ENCODE measurements at places on chromosomes 1 and 21. TPM values are rescaled to one million over a fixed set of nuclear protein-coding genes. Genes with fewer than 3 reads are reported as not detected.

- no peaks in the 10 kb centered on the region for H3K36me3 ChIP-seq
- H3K27ac ChIP-seq = no peak overlapping the region
- no peak overlapping the region for H3K4me3 ChIP-seq
- H3K27me3 ChIP-seq = no peaks in the 10 kb centered on the region
Measured at GRCh38 chr1:193592317-193592716, 405.9 kb upstream of the B3GALT2 start.

- H3K27me3 ChIP-seq = no peaks in the 10 kb centered on the region
- no peak overlapping the region for H3K27ac ChIP-seq
- H3K4me3 ChIP-seq = no peak overlapping the region
- H3K36me3 ChIP-seq = no peaks in the 10 kb centered on the region
- DNase-seq = no peak
Measured at GRCh38 chr1:109979489-109980091, 5.0 kb upstream of the AHCYL1 start.

DNA sequence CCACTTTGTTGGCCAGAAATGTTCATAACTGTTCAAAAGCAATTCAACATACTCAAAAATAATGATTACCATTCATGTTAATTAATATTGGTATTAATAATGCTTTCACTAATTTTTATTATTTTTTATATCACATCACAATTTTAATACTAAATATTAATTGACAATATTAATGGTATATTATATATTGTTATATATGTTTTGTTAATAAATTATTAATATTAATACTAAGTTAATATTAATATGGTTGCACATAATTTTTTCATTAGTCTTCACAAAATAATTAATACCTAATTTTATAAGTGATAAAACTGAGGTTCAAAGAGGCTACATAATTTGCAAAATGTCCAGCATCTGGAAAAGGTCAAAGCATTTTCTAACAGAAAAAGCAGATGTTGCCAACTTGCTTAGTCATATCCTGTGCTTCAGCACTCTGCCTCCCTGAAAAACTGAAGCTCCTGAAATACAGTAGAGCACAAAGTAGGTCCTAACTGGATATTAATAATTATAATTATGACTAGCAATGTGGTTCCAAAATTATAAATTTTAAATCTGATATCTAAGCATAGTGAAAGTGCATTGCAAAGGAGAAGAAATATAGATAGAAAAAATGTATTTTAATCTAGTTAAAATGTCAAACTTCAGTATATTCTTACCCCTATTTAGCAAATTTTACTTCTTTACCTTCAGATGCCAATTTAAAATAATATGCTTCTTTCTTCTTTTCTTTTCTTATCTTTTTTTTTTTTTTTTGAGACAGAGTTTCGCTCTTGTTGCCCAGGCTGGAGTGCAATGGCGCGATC lies 123.2 kb upstream of the TNFSF4 start:
- H3K27me3 ChIP-seq = no peaks in the 10 kb centered on the region
- no peaks in the 10 kb centered on the region for H3K4me1 ChIP-seq
- no peak overlapping the region for H3K4me3 ChIP-seq

- H3K36me3 ChIP-seq = no peaks in the 10 kb centered on the region
- no peak overlapping the region for H3K27ac ChIP-seq
- H3K4me1 ChIP-seq = peaks cover 26% of the 10 kb centered on the region
Measured at GRCh38 chr1:91877574-91878208, 8.3 kb downstream of the TGFBR3 start.

DNA sequence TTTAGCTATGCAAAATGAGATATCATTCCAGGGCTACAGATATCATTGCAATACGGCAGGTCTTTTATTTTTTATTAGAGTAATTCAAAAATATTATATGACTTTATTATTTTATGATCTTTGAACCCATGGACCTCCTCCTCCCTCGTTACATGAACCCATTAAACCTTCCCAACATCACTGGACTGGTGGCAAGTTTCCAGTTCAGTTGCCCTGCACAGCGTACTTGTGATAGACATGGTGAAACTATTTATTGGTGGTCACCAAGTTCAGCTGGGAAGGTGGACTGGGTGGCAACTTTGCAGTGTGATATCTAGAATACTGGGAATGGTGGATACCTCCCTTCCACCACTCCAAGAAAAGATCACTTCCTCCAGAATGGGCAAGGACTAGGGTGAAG lies 52.5 kb downstream of the SLC30A10 start:
- H3K4me1 ChIP-seq = no peaks in the 10 kb centered on the region
- H3K36me3 ChIP-seq = no peaks in the 10 kb centered on the region
- no peaks in the 10 kb centered on the region for H3K27me3 ChIP-seq
- DNase-seq = no peak
- H3K4me3 ChIP-seq = no peak overlapping the region
- no peak overlapping the region for H3K27ac ChIP-seq

Gene FYB2
- not detected for total RNA-seq

Measured in ovary (tissue), 10 donors.